ENCODE measurements at places on chromosomes 7 and 10.
A peak's percentile ranks its signal among the peaks of the same experiment; 100 is the strongest.

GRCh38 chr7:31432836-31433340, 81.0 kb upstream of the ITPRID1 start:
- DNase-seq, result no peak

GRCh38 chr10:122500194-122500593, 38.8 kb downstream of the HTRA1 start:
- no peak for DNase-seq

GRCh38 chr10:97049670-97050069, 136.1 kb downstream of the SLIT1 start:
- no peak for DNase-seq

DNA sequence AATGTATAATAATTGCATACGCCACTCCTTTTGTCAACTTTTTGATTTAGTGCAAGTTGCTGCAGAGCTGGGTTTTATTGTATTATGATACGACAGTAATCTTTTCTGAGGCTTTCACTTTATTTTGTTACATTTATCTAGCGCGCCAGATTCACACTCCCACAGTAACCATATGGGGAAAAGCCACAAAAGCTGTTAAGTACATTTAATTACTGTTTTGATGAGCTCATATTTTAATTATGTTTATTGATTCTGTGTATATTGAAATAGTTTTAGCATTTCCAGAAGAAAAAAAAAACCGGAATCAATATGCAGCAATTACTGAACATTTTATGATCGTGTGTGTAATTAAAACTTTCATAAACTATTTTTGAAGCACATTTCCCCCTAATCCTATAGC, 118.5 kb downstream of the RAB11FIP2 start:
- no peak for DNase-seq

DNA sequence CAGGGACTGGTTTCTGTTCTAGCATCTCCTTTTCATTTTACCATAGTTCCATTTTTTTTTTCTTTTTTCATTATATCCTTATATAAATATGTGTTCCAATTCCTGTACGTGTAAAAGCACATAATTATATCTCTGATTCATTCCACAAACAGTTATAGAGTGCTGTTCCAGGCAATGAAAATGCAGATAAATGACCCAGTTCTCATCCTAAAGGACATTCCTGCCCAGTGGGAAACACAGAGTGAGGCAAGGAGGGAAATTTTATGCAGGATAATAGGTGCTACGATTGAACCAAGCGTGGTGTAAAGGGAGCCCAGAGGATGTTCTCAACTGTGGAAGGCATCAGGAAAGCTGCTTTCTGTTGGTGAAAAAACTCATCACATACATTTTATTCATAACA, 408.1 kb downstream of the GATA3 start:
- no peak for DNase-seq

- DNase-seq, result no peak
Observed at GRCh38 chr10:62433901-62434300, 59.7 kb downstream of the ZNF365 start.

DNA sequence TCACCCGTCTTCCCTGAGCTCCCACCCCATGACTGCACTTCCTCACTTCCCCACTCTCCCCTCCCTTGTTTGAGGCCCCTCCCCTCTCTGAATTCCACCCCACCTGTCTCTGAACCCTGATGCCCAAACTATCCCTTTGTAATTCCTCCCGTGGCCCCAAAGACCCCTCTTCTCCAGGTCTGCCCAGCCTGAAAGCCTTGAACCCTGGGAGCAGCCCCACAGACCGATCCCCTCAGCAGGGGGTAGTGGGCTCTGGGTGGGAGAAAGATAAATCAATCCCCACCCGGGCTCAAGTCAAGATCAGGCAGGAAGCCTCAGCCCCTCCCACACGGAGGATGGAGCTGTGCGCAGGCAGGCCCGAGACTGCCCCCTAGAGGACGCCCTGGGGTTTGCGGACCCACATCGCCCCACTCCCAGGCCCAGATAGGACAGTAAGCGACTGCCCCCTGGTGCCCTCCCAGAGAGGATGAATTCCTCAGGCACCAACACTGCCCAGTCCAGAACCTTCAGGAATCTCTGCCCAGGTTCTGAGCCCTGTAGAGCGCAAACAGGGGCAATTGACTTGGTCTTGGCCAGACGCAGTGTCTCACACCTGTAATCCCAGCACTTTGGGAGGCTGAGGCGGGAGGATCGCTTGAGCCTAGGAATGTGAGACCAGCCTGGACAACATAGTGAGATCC, 11.7 kb downstream of the HSPB1 start:
- peak; percentile 90 for DNase-seq

DNA sequence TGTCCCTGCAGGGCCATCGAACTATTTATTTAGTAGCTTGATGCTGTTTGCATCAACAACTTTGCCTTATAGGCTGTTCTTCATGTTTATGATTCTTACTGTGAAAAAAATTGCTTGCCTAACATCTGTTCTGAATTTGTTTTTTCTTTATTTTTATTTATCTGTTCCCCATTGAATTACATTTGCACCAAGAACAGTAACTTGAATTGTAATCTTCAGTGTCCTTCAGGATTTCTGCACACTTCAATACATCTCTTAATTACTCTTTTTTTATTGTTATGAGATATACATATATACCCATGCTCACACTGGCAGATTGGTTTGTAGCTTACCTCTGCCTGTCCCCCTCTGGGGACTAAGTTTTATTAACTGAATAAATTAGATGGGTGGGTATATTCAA, 64.4 kb downstream of the TBXAS1 start:
- DNase-seq, result no peak

DNA sequence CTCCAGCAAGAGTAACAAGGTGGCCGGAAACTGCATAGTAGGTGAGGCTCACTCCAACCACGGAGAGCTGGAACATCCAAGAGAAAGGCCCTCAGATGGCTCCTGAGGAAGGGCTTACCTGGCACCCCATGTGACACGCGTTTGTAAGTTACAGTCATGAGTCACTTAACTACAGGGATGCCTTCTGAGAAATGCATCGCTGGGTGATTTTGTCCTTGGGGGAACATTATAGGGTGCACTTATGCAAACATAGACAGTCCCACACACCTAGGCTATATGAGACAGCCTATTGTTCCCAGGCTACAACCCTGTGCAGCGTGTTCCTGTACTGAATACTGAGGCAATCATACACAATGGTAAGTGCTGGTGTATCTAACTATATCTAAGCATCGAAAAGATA, 139.9 kb downstream of the PKD1L1 start:
- DNase-seq, result no peak

- no peak for DNase-seq
Observed at GRCh38 chr7:21198921-21199320, 229.0 kb upstream of the SP4 start.

GRCh38 chr10:14562218-14563075, 212.2 kb downstream of the FAM107B start:
- DNase-seq, result no peak

- DNase-seq, result peak; percentile 18
Observed at GRCh38 chr7:99631295-99632109, 14.8 kb downstream of the ZSCAN25 start.

DNA sequence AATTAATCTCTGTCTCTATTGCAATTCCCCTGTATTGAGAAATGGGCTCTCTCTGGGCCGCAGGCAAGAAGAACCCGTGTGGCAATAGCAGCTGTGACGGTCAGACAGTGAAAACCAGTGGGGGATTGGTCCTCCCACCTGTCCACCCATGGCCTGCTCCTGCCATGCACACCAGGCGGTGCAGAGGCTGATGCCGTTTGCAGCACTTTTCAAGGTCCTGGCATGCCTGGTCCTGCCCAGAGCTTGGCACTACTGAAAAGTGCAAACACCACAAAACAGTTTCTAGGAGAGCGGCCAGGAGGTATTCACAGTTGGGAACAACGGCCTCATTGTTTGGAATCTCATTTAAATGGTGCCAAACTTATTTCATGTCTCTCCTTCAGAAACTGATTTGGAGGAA, 41.5 kb downstream of the PSPH start:
- DNase-seq, result no peak

- DNase-seq, result no peak
Observed at GRCh38 chr10:35043796-35044344, 46.3 kb downstream of the CUL2 start.

- DNase-seq, result no peak
Observed at GRCh38 chr7:123635551-123636359, 19.9 kb upstream of the LMOD2 start.

- no peak for DNase-seq
Observed at GRCh38 chr10:129768437-129769355, 195.4 kb downstream of the EBF3 start.

- no peak for DNase-seq
Observed at GRCh38 chr7:14073988-14074387, 84.5 kb upstream of the ETV1 start.

DNA sequence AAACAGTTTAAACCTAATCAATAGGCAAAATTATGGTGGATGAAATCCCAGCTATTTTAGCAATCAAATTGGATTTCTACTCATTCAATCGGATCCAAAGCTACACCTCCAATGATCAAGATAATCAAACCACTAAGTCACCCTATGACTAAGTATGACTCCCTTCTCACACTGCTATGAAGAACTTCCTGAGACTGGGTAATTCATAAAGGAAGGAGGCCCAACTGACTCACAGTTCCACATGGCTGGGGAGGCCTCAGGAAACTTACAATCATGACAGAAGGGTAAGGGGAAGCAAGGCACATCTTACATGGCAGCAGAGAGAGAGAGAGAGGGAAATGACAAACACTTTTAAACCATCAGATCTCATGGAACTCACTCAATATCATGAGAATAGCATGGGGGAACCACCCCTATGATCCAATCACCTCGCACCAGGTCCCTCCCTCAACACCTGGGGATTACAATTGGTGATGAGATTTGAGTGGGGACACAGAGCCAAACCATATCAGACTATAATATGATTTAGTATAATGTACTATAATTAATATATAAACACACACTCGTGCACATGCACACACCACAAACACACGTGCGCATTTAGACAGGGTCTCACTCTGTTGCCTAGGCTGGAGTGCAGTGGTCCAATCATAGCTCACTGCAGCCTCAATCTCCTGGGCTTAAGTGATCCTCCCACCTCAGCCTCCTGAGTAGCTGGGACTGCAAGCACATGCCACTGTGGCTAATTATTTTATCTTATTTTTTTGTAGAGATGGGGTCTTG, 213.6 kb upstream of the FOXK1 start:
- DNase-seq, result no peak

- no peak for DNase-seq
Observed at GRCh38 chr7:22320416-22320815, 36.5 kb downstream of the RAPGEF5 start.

DNA sequence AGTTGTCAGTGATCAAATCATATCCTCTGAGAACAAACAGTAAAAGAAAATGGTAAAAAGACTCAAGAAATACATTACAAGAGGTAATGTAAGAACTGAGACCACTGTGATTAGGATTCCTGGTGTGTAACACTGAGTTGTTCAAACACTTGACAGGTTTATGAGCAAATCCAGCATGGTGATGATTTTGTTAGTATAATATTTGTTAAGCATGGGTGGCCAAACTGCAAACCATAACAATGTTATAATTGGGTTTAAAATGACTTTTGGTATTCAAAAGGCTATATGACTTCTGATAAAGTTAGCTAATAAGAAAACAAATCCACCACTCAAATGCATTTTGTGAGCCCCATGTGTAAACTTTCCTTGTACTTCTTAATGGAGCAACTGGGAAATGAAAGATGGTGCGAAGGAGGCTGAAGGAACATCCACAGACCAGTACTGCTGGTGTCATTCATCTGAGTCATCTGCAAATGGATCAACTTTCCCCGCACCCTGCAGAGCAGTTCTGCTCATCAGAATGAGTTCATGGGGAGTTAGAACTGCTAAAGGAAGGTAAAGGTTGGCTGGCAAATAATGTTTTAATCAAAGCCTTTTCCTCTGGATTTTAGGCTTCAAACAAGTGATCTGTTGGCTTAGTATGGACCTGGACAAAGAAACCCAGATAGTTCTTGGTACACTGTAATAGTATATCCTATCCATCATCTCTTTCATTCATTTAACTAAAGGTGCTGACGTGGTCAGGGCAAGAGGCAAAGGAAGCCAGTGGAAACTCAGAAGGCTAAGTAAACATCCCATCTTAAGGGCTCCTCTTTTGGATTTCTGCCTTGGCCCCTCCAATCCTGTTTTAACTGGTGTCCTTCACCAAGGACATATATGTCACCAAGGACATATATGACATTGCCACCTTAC, 45.0 kb downstream of the AFAP1L2 start:
- DNase-seq, result no peak

GRCh38 chr7:120320218-120320961, 47.4 kb downstream of the KCND2 start:
- no peak for DNase-seq

- no peak for DNase-seq
Observed at GRCh38 chr10:59991661-59992060, 85.3 kb upstream of the CCDC6 start.

- DNase-seq, result no peak
Observed at GRCh38 chr10:107443813-107444212, 279.3 kb upstream of the SORCS1 start.

- DNase-seq, result no peak
Observed at GRCh38 chr10:71985542-71986250, 21.5 kb downstream of the CHST3 start.

GRCh38 chr7:139737221-139738100, 40.3 kb downstream of the HIPK2 start:
- no peak for DNase-seq

- no peak for DNase-seq
Observed at GRCh38 chr10:53667063-53667462, 894.5 kb upstream of the MBL2 start.

- no peak for DNase-seq
Observed at GRCh38 chr10:133381036-133381435, 2.0 kb downstream of the PAOX start.

Data from stimulated activated CD8-positive, alpha-beta memory T cell treated with anti-CD3 and anti-CD28 coated beads, Interleukin-7, amount 100 ng/mL, for 4 hours (primary cell).